ENCODE measurements at places on chromosomes 1 and 21.
A peak's percentile ranks its signal among the peaks of the same experiment; 100 is the strongest.

- peak; percentile 66 for DNase-seq
Observed at GRCh38 chr1:59150577-59151386, 146.1 kb upstream of the FGGY start.

DNA sequence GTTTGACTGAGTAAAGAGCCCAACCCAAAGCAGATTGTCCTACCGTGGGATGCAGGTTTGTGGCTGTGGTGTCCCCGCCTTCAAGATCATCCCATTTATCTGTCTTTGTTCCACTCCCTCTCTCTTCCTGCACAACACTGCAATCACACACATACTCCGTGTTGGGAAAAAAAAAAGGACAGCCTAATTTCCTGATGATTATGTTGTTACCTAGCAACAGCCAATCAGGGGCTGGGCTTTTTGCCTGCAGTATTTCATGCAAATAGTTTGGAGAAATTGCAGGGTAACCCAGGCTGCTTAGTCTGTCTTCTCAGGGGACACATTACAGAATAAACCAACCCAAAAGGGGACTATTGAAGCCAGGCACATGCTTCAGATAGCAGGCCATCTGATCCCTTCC is 38.3 kb downstream of the PHC2 start:
- DNase-seq = no peak

DNA sequence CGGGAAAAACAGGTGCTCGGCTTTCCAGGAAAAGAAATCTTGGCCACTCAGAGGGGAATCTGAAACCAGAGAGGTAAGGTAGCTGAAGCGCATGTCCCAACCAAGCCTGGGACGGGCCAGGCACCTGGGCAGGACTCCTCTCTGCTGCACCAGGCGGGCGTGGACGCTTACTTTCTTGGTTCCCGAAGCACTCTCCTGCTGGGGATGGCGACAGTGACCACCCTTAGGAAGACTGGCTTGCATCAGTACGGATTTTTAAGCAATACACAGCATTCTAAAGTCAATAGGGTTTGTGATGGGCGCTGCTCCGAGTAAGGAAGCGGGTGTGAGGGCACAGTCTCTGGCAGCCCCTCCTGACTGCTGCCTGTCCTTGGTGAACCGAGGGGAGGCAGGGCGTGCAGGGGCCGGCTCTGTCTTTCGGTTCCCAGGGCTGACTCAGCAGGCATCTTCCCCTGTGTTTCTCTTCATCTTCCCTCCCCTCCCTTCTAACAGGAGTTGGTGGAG is 74.9 kb upstream of the ANGPTL1 start:
- DNase-seq = no peak

GRCh38 chr1:26405281-26405915 is 5.2 kb upstream of the LIN28A start:
- DNase-seq = no peak

- DNase-seq = no peak
Observed at GRCh38 chr1:183230413-183230812, 44.3 kb downstream of the LAMC2 start.

GRCh38 chr1:99240621-99241020 is 23.7 kb upstream of the PLPPR4 start:
- no peak for DNase-seq

DNA sequence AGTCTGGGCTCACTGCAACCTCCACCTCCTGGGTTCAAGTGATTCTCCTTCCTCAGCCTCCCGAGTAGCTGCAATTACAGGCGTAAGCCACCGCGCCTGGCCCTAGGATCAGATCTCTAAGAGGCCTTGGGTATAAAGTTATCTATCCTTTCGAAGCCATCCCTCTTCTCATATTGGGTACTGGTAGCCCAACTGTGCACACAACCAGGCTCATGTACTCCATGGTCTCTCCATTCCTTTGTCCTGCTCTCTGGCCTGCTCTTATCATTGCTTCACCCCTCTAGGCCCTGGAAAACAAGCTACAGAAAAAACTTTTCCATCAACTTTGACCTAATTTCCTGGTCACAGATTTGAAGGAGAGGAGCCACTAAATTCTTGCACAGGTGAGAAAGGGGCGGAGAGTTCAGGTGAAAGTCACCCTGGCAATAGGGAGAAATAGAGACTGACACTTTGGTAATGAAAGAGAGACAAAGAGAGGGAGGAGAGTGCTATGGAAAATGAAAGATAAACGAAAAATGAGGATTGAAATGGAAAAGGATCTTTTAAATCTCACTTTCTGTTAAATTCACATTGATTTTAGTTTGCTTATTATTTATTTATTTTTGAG is 6.0 kb downstream of the TXNIP start:
- DNase-seq = no peak

DNA sequence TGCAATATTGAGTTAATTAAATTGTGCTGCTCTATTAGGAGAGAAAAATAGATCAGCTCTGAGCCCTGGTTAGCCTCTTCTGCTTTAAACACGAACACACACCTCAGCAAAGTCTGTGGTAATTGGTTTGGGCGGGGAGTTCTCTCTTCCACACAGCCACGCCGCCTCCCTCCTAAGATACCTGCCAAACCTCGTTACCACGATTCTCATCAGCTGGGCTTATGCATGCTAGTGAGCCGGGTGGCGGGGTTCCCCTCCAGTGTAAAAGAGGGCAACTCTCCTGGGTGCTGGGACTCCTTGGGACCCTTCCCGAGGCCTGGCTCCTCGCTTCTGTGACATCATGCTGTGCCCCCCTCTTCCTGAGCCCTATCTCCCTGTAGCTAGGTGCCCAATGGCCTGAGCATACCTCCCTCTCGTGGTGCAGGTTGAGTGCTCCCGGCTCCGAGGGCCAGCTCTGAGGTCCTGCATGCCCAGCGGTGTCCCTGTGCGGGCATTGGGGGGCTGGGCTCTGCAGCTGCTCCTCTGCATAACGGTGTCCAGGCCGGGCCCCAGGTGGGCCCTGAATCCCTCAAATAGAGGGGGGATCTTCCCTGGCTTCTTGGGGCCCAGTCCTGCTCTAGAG is 182.9 kb downstream of the PRDM16 start:
- no peak for DNase-seq

DNA sequence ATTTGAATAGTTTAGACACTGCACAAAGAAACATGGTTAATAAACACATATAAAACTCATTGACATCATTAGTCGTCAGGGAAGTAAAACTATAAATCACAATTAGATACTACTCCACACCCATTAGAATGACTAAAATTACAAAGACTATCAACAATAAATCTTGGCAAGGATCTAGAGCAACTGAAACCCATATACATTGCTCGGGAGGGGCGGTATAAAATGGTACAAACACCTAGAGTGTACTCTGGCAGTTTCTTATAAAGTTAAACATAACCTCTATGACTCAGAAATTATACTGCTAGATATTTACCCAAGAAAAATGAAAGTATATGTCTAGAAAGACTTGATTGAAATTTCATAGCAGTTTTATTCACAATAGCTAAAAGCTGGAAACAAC is 434.2 kb downstream of the RWDD3 start:
- DNase-seq = no peak

GRCh38 chr1:89088572-89088971 is 23.6 kb upstream of the GBP1 start:
- no peak for DNase-seq

- DNase-seq = no peak
Observed at GRCh38 chr1:115727706-115728249, 40.7 kb downstream of the CASQ2 start.

DNA sequence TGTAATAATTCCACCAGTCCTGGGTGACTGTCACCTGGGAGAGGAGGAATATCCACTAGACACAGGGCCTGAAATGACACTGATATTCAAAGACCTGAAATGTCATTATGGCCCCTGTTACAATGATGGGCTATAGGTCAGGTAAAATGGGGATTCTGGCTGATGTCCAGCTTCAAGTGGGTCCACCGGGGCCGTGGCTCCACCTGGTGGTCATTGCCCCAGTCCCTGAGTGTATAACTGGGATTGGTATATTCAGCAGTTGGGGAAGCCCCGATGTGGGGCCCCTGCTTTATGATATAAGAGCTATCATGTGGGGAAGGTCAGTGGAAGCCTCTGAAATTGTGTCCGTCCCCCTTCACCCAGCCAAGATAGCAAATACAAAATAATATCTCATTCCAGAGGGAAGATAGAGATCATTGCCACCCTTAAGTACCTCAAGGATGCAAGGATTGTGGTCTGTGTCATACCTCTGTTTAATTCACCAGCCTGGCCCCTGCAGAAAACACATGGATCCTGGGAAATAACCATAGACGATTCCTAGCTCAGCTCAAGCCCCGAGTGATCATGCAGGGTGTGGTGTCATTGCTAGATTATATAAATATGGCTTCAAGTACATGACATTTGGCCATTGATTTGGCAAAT is 19.4 kb downstream of the PLEKHO1 start:
- DNase-seq = peak; percentile 65

GRCh38 chr1:78726686-78727085 is 77.1 kb downstream of the IFI44 start:
- no peak for DNase-seq

DNA sequence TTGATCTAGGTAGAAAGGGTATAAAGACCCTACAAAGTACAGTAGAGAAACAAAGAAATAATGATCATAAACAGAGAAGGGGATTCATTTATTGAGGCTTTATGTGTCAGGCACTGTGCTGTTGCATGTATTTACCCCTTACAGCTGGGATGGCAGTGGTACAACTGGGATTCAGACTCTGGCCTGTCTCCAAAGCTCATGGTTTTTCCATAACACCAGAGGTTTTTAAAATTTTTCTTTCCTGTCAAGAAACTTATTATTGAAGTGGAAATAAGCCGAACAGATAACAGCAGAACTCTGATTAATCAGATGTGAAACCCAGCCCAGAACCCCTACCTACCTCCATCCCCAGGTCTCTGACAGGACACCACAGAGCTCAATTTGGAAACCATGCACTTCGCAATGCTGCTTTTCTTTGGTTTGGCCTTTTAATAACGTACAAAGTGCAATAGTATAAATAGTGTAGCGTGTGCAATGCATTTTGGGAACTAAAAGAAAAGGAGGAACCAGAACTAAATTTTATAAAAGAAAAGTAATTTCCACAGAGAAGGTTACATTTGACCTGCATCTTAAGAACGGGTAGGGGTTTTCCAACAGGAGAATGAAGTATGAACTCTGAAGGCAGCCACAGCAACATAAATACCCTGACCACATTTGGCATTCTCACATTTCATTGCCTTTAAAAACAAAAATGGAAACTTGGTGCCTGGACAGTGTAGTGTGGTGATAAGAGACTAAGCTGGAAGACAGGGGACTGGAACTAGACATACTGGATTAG is 92.0 kb upstream of the S1PR1 start:
- no peak for DNase-seq

DNA sequence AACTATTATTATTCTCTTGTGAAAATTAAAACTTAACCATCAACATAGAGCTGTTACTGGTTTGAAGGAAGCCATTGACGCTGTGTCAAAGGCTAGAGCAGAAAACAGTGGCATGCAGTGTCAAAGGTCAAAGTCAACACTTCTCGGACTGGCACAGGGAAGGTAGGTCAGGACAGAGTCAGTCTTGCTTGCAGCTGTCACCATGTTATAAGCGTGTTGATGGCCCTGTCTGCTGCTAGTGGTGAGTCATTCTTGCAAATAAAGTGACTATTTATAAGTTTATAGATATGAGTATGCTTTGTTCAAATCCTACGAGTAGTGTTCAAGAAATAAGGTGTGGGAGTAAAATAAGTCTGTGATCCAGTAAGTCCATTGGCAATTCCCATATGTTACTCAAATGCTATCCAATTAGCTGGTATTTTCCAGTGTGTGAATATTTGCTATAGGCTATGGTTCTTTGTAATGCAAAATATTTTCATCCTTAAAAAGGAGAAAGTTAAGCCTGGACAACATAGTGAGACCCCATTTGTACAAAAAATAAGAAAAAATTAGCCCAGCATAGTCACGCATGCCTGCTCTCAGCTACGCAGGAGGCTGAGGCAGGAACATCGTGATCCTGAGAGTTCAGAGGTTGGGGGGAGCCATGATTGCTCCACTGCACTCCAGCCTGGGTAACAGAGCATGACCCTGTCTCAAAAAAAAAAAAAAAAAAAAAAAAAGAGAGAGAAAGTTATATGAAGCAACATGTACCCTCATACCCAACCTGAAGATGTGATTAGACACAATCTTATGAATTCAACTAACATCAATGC is 26.3 kb upstream of the TINAGL1 start:
- DNase-seq = no peak

DNA sequence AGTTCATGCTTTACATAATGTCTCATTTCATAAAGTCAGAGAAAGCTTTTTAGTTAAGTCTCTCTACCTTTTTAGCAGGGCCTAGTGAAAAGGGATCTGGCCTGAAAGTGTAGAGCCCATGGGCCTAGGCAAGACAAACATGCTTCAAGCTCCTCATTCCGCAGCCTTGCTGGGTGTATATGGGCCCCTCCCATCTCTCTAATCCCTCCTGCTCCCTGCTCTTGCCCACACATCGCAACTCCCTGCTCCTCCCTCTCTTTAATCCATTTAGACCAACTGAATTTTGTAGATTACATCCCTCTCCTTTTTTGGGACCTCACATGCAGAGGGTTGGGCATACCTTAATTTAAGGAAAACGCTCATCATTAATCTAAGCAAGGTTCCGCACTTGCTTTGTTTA is 42.3 kb upstream of the CCDC190 start:
- DNase-seq = no peak

DNA sequence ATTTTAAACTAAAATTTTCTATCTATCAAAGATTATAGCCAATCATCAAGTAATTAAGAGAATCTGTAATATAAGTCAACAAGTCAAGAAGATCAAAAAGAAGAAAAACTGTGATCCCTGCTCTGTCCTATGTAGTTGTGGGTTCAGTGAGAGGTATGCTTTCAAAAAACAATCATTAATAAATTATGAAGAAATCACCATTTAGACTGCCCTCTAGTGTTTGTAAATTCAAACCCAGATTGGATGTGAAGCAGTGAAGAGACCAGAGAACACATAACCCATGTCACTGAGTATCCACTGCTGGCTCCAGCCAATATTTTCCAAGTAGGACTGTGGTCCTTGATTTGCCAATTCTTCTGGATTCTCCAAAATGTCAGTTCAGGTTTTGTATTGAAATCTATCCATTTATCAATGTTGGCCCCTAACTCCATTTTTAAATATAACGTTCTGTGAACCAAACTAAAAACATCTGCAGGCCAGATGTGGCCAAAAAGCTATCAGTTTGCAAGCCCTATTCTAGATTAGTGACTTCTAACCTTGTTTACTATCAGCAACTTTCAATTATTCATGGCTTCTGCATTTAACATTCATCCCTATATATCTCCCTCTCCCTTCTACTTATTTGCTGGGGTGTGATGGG is 467.5 kb upstream of the CXADR start:
- no peak for DNase-seq

GRCh38 chr1:19040010-19040680 is 83.7 kb upstream of the IFFO2 start:
- no peak for DNase-seq

- no peak for DNase-seq
Observed at GRCh38 chr1:165025805-165026204, 330.7 kb downstream of the LMX1A start.
